HAP-1 (cell line): ENCODE measurements at places on chromosomes 1 and 21.

- DNase-seq = no peak
These were observed at the start of gene HRNR for GRCh38 chr1:152224093-152224492. Gene HRNR (minus strand): TSS chr1:152224193. CDS start chr1:152223253, 940 bp downstream.

- DNase-seq = no peak
These were observed 18.3 kb downstream of the S100A11 start for GRCh38 chr1:152018537-152018936.

GRCh38 chr1:30816211-30817076, 58.9 kb upstream of the LAPTM5 start:
- DNase-seq = peak; percentile 48

DNA sequence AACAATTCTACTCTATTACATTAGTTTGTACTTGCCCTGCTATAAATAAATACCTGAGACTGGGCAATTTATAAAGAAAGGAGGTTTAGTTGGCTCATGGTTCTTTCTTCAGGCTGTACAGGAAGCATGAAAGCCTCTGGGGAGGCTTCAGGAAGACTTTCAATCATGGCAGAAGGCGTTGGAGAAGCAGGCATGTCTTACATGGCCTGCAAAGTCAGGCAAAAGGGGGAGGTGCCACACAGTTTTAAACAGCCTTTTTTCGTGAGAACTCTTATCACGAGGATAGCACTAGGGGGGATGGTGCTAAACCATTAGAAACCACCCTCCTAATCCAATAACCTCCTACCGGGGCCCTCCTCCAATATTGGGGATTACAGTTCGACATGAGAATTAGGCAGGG, 102.9 kb downstream of the DYRK1A start:
- no peak for DNase-seq

- peak; percentile 12 for DNase-seq
These were observed 260.6 kb upstream of the ESRRG start for GRCh38 chr1:216983823-216984222.

- no peak for DNase-seq
These were observed 60.3 kb upstream of the GPR153 start for GRCh38 chr1:6321205-6321604.
